ENCODE measurements at places on chromosomes 3 and 15. TPM values are rescaled to one million over a fixed set of nuclear protein-coding genes. Genes with fewer than 3 reads are reported as not detected.

- no peak for DNase-seq
Measured at GRCh38 chr3:160296591-160296990, 71.4 kb downstream of the C3orf80 start.

- DNase-seq: no peak
Measured at GRCh38 chr3:184582646-184583577, 21.3 kb downstream of the EPHB3 start.

- DNase-seq: peak; percentile 67
Measured at GRCh38 chr3:123559040-123559861, 25.6 kb downstream of the HACD2 start.

Gene ALDH1L1
- 17.1 TPM for total RNA-seq
